ENCODE measurements at places on chromosomes 1 and 21. TPM values are rescaled to one million over a fixed set of nuclear protein-coding genes. Genes with fewer than 3 reads are reported as not detected.

Gene GPA33
- total RNA-seq: 17.5 TPM

Gene DHX9
- 254 TPM for total RNA-seq

Gene SLAMF7
- 25.8 TPM for total RNA-seq

Gene FMO5
- 0.56 TPM for total RNA-seq

GRCh38 chr1:56074007-56074651 is 505.2 kb downstream of the PLPP3 start:
- DNase-seq: no peak

DNA sequence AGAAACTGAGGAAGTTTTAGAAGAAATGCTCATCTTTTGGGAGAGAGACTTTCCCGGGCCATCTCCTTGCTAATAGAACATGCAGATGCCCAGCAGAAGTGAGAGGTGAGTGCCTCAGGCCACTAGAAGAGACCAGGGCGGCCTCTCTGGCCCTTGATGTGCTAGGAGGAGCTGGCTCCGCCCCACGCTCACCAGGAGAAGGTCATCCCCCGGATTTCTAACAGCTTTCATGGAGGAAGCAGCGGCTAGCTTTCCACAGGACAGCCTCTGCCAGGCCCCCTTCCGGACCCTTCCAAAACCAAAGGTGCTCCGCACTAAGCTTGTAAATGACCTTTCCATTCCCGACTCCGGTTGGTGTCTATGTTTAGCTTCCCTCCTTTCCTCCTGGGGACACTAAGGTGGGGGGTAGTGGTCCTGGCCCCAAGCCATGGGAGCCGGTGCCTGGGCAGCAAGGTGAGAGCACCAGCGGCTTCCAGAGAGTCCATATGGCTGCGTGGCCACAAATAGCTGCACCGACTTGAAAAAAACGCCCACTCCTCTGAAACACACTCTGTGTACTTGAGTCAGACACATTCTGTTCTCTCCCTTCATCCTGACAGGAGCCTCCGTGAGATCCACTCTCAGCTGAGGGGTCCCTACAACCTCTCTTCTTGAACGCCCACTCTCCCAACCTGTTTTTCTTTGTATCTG is 249.9 kb downstream of the TNR start:
- no peak for DNase-seq

GRCh38 chr21:41070284-41070683 is 97.7 kb upstream of the BACE2 start:
- DNase-seq: no peak

GRCh38 chr1:207072233-207072632 is 16.4 kb upstream of the C4BPB start:
- no peak for DNase-seq

DNA sequence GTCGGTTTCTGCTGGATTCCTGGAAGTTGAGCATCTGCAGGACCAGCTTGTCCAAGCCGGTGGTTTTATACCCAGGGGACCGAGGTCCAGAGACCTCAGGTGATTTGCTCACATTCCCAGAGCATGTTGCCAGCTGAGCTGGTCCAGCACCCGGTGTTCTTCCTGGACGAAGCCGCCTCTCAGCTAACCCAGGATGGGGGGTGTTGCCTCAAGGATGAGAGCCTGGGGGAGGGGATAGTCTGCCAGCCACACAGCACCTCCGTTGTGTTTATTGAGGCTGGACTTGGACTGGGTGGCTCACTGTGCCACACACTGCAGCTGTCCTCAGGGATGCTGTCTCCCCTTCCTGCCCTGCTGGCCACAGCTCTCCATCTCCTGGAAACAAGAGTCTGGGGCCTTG is 1.5 kb downstream of the TMEM201 start:
- DNase-seq: no peak

GRCh38 chr1:231177936-231178335 is 16.1 kb downstream of the TRIM67 start:
- DNase-seq: no peak

- DNase-seq: no peak
Observed at GRCh38 chr1:201144701-201145100, 9.6 kb downstream of the TMEM9 start.

DNA sequence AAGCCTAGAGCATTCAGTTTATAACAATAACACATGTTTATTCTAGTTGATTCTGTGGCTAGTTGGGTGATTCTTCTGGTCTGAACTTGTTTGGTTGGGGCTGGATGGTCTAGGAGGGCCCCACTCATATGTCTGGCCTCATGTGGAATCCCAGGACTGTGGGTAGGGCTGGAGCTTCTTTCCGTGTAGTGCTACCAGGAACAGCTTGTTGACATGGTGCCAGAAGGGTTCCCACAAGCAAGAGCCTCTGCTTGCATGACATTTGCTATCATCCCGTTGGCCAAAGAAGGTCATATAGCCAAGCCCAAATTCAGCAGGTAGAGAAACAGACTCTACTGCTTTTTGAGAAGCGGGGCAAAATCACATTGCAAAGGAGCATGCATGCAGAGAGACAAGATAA is 67.6 kb upstream of the PPP2R5A start:
- no peak for DNase-seq

- no peak for DNase-seq
Observed at GRCh38 chr1:199954699-199955098, 72.8 kb upstream of the NR5A2 start.

GRCh38 chr1:209937996-209938959 is at the start of gene SYT14:
Gene SYT14, plus strand, starts transcription at chr1:209938217. Its CDS starts 48 bp downstream, at chr1:209938265.
- no peak for DNase-seq

DNA sequence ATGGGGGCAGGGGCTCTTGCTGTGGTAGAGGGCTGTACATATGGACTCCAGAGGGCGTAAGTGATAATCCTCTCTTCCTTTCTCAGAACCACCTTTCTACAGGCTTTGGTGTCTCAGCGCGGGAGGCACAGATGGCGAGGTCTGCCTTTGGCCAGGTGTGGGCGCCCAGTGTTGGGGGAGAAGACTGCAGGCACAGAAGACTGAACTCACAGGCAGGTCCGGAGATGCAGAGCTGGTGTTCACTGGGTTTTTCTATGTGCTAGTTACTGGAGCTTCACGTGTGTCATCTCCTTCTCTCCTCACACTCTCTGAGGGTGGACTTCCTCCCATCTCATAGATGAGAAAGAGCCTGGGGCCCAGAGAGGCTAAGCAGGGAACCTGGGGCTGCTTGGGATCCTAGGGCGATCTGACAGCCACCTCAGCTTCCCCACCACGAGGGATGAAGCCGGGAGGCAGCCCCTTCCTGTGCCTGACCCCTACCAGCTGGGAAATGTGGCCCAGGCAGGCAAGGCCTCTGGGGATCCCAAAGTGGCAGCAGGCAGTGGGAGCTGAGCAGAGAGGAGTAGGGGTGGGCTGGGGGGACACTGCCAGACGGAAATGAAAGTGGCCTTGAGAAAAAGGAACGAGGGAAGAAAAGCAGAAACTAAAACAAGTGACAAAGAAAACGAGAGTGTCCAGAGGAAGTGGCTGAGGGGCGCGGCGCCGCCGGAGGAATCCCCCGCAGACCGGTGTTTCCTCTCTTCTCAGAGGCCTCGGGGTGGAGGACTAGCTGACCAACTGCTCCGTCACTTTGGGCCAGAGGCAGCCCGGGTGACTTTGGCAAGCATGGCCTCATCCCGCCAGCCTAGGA is 191.6 kb downstream of the HIVEP3 start:
- no peak for DNase-seq

DNA sequence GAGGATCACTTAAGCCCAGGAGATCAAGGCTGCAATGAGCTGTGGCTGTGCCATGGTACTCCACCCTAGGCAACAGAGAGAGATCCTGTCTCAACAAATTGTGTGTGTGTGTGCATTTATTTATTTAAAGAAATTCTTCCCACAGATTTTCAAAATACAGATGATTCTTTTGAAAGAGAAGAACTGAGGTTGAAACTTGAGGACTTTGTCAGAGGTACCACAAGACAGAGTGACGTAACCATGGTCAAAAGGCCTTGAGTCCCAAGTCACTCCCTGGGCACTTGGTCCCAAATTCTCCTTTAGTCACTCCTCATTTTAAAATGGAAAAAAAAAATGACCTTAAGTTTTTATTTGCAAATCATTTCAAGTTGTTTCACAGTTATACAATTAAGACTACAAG is 57.4 kb downstream of the TIAM1 start:
- no peak for DNase-seq

- DNase-seq: no peak
Observed at GRCh38 chr1:58966103-58966916, 182.5 kb upstream of the JUN start.

DNA sequence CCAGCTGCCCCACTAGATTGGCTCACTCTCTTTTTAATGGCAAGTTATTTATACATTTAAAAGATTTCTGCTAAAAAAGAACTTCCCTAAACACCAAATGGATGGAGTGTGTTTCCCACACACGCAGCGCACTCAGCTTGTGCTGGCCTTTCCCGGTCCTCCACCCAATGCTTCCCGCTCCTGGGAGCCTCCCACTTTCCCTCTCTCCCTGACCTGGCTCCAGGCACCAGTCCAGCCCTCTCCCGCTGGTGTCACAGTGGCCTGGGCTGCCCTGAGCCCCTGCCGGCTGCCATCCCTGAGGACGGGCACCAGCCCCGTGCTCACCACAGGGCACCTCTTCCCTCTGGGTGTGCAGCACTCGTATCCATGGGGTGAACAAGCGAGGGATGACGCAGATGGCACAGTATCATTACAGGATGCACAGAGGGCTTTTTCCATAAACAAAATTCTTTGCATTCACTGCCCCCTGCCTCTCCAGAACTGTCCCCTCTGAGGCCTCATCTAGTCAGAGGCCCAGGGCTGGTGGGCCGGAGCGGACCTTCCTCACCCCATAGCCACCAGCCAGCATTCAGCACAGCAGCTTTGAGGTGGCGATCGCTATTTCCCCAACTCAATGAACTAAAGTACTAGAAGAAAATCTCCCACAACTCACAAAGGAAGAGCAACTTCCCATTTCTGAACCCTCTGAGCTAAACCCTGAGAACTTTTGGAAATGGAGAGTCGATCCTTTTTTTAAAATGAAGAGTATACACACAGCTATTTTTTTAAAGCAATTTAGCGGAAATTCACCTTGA is 68.5 kb downstream of the SLC37A1 start:
- no peak for DNase-seq

GRCh38 chr1:9269078-9269501 is 23.6 kb upstream of the SPSB1 start:
- no peak for DNase-seq

DNA sequence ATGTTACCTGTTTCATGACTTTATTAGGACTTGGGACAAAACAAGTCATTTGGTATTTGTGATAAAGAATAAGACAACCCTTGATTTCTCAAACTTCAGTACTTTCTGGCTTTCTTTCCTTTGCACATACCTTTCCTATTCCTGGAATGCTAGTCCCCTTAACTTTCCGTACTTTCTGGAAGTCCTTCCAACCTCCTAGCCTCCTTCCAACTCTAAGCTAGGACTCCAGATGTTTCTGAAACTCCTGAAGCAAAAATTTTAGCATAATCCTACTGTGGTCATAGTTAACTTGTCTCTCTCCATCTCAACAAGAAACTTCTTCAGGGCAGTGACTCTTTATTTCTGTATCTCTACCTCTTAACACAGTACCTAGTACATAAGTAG is 19.8 kb upstream of the C1orf105 start:
- DNase-seq: no peak

GRCh38 chr1:201748335-201748734 is 80.6 kb upstream of the IPO9 start:
- DNase-seq: no peak

DNA sequence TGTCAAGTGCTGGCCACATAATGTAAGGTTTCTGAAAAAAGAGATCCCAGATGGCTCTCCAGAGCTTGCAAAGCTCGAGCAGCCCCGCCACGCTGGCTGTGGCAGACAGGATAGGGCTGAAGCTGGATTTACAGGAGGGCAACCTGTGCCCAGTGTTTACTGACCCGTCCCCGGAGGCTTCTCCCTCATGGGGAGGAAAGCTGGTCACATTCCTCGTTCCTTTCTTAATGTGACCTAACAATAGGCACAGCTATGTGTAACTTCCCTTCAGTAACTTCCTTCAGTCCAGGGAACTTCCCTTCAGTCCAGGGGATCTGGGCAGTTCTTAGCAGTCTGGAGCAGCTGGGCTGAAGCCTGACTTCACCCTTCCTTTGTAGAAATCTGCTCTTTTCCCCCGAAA is 7.7 kb downstream of the SLFNL1 start:
- DNase-seq: no peak

DNA sequence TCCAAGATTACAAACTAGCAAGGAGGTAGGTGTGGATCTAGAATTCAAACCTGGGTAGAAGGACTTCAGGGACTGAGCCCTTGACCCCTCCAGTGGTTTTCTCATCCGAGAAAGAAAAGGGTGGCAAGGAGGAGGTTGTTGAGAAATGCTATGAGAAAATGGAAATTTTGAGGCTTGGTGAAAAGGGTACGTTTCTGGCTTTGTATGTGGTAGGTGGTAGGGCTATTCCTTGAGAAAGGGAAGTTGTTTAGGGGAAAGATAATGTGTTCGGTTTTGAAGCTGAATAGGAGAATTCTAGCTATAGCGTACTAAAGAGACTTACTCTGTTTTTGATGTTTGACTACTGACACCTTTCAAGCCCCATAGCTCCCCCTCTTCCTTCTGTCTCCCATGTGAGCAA is 133.8 kb downstream of the CNIH3 start:
- DNase-seq: no peak

GRCh38 chr1:12600880-12601633 is 17.0 kb downstream of the DHRS3 start:
- DNase-seq: peak; percentile 54

GRCh38 chr1:196271212-196271947 is 336.9 kb downstream of the KCNT2 start:
- no peak for DNase-seq

GRCh38 chr1:156882543-156882942 is 11.0 kb upstream of the PEAR1 start:
- no peak for DNase-seq

GRCh38 chr1:46490656-46491442 is 1.2 kb downstream of the DMBX1 start:
- DNase-seq: no peak
